ENCODE measurements at places on chromosomes 16 and 17.

GRCh38 chr16:7722761-7723160 lies 390.1 kb downstream of the RBFOX1 start:
- no peak for DNase-seq

- no peak for DNase-seq
These were observed 160.0 kb downstream of the MRM1 start for GRCh38 chr17:36761203-36761950.

- DNase-seq = no peak
These were observed 254.8 kb upstream of the TBX2 start for GRCh38 chr17:61144617-61145564.

GRCh38 chr17:10743316-10744009 lies 13.6 kb upstream of the TMEM220 start:
- no peak for DNase-seq

DNA sequence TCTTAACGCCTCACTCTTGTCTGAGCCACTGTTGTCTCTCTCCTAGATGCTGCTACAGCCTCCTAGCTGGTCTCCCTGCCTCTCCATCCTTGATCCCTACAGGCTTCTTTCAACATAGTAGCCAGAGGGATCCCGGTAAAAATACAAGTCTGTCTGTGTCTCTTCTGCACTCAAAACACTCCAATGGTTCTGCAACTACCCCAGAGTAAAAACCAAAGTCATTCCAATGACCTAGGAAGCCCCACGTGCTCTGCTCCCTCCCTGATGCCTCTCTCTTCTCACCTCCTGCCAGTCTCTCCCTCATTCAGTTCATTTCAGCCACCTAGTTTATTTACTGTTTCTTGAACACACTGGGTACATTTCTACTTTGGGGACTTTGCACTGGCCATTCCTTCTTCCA lies 135.2 kb downstream of the NPIPB5 start:
- no peak for DNase-seq

GRCh38 chr16:83310816-83311215 lies 497.0 kb upstream of the HSBP1 start:
- DNase-seq = no peak

Measured in CD4-positive, alpha-beta T cell treated with Interleukin-21 for 1 hour (primary cell).